AG04450 (cell line): ENCODE measurements at places on chromosomes 13 and 19. TPM values are rescaled to one million over a fixed set of nuclear protein-coding genes. Genes with fewer than 3 reads are reported as not detected.
A peak's percentile ranks its signal among the peaks of the same experiment; 100 is the strongest.

Gene OR4F17
- not detected in 2 replicates for polyA plus RNA-seq

Gene URAD
- polyA plus RNA-seq, result not detected in 2 replicates

Gene ZNF560
- polyA plus RNA-seq, result 1.9 and 2.1 TPM in 2 replicates

Gene ZNF665
- 3.2 and 4.1 TPM in 2 replicates for polyA plus RNA-seq

Gene POMP
- polyA plus RNA-seq, result 89.6 and 117 TPM in 2 replicates

DNA sequence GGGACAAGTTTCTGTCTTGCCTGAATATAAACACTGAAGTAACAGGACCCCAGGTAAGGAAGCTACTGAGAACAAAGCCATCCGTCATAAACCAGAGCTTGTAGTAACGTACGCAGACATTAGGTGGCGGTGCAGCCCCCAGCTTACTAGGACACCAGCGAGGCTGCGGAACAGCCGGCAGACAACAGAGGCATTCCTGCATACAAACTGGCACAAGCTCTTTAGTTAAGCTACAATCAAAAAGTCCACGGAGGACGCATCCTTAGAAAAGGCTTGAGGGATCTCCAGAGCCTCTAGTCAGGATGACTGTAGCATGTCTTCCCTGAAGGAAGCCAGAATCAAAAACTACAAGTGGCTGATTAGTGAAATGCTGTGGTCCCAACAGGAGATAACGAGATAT, 26.2 kb downstream of the ZNF160 start:
- DNase-seq, result no peak

DNA sequence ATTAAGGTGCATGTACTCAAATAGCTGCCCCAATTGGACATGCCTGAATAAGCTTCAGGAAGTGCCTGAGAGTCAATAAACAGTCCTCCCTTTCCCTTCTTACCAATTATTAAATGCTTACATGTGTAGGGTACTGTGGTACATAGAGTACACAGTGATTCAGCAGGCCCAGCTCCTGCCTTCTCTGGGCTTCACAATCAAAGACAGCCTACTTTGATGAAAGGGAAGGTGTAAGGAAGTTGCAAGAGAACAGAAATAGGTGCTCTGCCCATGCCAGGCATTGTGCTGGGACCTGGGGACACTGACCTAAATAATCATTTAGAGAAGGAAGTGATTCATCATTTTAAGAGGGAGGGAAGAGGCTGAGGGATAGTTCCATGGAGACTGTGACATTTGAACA, 17.2 kb downstream of the FRY start:
- DNase-seq, result no peak

GRCh38 chr19:10286803-10287737, at the start of gene ICAM4:
ICAM4 (plus strand) TSS chr19:10286955; CDS start chr19:10287013, 58 bp downstream.
- DNase-seq, result no peak

DNA sequence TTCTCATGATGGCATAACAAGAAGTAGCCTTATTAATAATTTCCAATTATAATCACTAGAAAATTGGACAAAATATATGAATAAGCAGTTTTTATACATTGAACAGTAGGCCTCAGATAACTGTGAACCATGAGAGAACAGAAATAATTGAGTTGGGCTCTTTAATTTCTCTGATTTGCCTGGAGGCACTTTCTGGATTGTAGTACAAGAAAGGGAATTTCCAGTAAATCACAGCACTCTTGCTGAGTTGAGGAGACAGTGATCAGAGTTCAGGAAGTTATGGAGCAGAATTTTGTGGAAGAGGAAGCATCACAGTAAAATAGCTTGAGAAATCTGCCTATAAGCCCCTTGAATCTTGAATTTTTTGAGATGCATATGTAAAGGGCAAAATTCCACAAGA, 216.2 kb downstream of the MAB21L1 start:
- DNase-seq, result no peak

DNA sequence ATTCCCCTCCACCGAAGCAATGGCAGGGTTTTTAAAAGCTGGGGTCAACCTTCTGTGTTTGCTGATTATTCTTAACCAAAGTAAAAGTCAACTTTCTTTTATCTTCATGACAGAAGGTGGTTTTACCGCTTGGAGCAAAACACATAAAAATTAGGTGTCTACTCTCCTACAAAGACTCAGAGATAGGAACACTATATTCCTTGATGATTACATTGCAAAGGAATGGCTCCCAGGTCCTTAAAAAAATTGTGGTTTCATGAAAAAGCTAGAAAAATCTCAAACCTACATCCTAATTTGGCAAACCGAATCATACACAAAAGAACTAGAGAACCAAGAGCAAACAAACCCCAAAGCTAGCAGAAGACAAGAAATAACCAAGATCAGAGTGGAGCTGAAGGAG, 760.4 kb upstream of the PCDH20 start:
- DNase-seq, result no peak

- DNase-seq, result no peak
These were observed 26.2 kb upstream of the ATP8A2 start for GRCh38 chr13:25345576-25345975.

- peak; percentile 33 for DNase-seq
These were observed 31.2 kb downstream of the TMPRSS9 start for GRCh38 chr19:2391118-2391725.

- DNase-seq, result no peak
These were observed 13.6 kb upstream of the KPNA3 start for GRCh38 chr13:49806126-49806536.

DNA sequence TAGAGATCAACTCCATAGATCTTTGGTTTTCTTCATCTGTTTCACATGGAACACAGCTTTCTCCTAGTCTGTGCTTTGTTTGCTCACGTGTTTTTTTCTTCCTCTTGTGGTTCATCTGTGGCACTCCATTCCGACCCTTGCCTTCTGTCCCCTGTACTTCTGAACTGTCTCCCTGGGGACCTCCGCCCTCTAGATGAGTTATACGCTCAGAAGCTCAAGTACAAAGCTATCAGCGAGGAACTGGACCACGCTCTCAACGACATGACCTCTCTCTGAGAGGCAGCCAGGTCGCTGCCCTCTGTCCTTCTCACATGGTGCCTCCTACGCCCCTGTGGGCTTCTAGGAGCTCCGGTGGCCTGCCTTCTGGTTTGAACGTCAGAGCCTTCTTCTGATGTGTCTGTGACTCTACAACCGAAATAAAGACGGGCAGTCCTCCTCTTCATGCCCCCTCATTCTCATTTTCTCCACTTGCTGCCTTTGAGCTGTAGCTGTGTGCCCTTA, 16.6 kb upstream of the RAB8A start:
- DNase-seq, result no peak

GRCh38 chr13:59663707-59664106, 500.0 kb downstream of the DIAPH3 start:
- no peak for DNase-seq

- DNase-seq, result no peak
These were observed 79.7 kb downstream of the TNFSF11 start for GRCh38 chr13:42653679-42654078.
